C1 segment of cervical spinal cord (tissue), 14 donors: ENCODE measurements at places on chromosomes 5 and 9.

- DNase-seq: no peak
These were observed 511.1 kb downstream of the PSAT1 start for GRCh38 chr9:78808048-78808447.

DNA sequence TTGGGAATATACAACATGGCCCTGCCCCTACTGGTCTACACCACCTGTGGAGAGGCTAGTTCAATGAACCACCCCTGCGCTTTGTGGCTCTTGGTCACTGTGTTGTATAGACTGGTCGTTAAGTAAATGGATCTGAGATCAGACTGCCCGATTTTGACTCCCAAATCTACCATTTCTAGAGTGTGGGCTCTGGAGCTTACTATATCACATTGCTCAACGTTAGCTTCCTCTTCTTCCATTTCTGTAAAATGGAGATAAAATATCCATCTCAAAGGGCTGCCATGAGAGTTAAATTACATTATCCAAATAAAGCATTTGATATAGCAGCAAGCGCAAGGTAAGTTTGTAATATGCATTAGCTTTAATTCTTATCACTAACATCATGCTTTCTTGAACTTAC, 52.7 kb upstream of the IFNK start:
- no peak for DNase-seq

- DNase-seq: no peak
These were observed 29.0 kb upstream of the CCDC112 start for GRCh38 chr5:115325296-115325959.

GRCh38 chr5:31886206-31886605, 247.3 kb downstream of the PDZD2 start:
- DNase-seq: no peak

DNA sequence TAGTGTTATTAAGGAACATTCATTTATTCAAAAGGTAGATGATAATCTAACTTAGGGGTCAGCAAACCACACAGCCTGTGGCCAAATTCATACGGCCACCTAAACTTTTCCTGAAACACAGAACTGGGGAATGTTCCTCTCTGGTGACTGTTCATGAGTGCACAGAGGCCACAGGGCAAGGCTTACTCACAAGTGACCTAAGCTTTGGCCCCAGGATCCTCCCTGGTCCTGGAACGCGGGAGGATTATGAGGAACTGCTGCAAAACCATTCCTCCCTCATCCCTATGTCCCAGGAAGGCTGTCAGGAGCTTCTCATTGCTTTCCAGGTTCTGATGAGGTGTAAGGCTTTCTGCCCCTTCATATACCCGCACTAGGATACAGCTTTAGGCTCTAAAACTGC, 397.6 kb downstream of the SEMA5A start:
- DNase-seq: no peak

DNA sequence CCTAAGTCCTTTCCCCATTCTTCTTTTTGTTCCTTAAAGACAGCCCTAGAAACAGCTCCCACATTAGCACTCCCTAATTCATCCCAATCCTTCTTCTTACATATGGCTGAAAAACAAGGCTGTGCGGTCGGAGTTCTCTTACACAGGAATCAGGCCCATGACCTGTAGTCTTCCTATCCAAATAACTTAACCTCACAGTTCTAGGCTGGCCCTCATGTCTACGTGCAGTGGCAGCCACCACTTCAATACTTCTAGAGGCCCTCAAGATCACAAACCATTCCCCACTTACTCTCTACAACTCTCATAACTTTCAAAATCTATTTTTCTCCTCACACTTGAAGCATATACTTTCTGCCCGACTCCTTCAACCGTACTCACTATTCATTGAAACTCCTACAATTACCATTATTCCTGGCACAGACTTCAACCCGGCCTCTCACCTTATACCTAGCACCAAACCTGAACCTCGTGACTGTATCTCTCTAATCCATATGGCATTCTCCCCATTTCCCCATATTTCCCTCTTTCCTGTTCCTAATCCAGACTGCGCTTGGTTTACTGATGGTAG, 59.3 kb downstream of the RAPGEF6 start:
- no peak for DNase-seq

GRCh38 chr9:105958587-105958986, 264.2 kb downstream of the TMEM38B start:
- no peak for DNase-seq

DNA sequence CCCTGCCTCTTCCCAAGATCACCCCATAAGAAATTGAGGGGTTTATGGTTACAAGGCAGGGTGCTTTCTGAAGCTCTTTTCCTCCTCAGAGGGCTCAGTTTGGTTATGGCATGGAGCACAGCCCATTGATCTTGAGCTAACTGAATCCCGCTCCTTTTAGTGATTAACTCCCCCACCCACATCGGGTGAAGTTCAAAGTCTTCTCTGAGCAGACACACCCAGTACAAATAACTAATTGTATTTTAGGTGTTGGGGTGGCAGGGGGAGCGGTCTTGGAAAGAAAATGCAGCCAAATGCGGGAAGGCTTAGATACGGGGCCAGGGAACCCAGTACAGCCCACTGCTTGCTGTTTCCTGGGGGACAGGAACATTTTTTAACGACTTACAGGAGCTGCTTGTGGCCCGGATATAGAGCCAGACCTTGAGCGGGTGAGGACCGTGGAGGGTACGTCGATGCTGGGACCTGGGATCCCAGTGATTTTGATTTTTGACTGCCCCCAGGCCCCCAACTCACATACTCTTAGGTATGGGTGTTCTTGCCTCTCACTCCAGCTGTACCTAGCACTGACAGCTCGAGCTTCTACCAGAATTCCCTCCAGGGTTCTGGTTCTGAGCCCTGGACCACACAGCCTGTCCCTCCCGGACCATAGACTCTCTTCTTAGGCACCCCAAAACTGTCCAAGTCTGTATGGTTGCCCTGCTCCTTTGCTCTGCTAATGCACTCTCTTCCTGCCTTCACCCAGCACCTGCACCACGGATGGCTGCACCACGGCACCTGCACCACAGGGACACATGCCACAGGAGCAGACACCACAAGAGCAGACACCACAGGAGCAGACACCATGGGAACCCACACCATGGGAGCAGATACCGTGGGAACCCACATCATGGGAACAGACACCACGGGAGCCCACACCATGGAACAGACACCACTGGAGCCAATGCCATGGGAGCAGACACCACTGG, 18.3 kb upstream of the RXRA start:
- no peak for DNase-seq
